Jurkat, Clone E6-1 (cell line): ENCODE measurements at places on chromosomes 1 and 21.

GRCh38 chr1:8821084-8821483, 3.6 kb upstream of the RERE start:
- no peak for DNase-seq

- DNase-seq: no peak
Measured at GRCh38 chr1:107939256-107939655, 25.7 kb downstream of the VAV3 start.

DNA sequence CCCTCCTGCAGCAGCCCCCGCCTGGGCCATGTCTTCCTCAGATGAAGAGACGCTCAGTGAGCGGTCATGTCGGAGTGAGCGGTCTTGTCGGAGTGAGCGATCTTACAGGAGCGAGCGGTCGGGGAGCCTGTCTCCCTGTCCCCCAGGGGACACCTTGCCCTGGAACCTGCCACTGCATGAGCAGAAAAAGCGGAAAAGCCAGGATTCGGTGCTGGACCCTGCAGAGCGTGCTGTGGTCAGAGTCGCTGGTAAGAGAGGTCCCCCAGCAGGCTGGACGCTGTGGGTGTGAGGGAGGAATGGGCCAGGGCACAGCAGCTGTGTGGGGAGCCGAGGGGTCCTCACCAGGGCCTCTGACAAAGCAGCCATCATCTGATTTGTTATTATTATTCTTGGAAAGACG, 58.0 kb downstream of the NDUFS5 start:
- DNase-seq: no peak

DNA sequence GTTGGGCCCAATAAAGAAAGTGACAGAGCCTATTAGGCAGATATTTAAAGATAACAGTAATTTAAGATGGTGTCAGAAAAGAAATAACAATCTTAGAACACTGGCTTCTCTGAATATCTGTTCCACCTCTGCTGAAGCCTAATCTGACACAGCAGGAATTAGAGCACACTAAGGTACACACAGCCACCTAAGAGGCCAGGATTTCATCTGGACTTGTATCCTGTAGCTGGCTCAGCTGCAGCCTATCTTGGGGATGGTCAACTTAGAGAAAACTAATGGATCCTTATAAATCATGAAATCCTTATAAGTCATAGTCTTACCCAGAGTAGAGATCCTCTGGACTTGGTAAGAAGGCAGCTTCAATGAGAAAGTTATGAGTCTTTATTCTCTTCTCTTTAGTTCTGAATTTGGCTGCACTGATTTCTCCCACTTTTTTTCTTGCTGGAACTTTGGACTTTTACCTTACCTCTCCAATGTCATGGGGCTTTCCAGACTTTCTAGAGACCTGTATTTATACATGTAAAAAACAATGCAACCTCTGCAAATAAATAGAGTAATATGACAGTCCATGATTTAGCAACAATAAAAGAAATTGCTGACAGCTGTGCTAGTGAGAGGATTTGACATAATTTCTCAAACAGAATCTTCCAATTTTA, at the start of gene GBP7:
Gene GBP7, minus strand, starts transcription at position 403 of the 656 bp plus-strand sequence. CDS start 4,068 bp downstream, outside the sequence.
- DNase-seq: no peak

- no peak for DNase-seq
Measured at GRCh38 chr1:56355918-56356317, 223.4 kb downstream of the PLPP3 start.

DNA sequence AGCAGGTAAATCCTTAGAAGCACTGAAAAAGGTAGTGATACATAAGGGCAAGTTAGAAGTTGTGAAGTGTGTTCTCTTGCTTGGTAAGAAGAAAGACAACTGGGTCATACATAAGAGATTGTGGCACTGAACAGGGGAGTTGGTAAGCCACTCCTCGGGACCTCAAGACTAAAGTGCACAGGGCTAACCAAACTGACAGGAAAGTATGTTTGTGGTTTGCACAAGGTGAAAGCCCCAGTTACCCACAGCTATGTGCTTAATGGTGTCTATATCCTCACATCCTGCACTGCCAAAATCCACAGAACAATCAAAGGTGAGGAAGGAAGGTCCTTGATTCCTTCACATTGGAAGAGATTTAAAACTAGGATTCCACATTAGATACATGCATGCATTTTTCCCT, 276.5 kb downstream of the DNM3 start:
- DNase-seq: peak; percentile 84

- DNase-seq: no peak
Measured at GRCh38 chr1:221845650-221846371, 103.9 kb upstream of the DUSP10 start.

DNA sequence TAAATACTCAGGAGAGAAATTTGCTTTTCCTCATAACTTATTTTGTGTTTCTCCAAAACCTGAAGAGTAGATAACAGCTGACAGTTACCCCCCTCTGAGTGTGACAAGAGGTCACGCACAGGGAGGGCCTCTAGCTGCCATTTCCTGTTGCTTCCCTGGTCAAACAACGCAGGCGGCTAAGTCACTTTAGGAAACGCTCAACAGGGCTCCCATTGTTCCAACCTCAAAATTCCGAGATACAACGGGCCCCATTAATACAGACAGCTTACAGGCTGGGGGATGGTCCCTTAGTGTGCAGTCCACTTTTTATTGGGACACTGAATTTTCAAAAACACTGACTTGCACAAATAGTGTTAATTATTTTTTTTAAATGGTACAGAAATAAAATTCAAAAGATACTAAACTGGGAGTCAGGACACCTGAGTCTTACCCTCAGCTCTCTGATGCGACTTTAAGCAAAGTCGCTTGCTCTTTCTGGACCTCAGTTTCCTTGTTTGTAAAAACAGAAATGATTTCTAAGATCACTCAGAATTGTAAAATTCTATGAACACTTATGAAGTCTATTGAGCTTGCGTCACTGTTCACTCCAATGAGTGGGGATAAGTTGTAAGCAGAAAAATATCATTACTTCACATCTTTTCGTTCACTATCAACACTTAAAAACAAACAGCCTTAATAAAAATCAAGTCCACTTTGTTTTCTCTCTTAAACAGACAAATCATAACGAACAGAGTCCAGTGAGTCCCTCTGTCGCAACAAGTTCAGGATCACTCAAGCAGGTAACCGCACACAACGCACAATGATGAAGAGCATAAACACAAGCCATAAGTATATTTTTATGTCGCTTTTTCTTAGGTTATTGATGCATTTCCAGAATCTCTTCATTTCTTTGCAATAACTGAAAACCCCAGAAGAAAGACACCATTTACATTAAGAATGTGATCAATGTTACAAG, 13.5 kb downstream of the LZIC start:
- DNase-seq: no peak

GRCh38 chr1:174103766-174104165, 55.6 kb upstream of the RABGAP1L start:
- DNase-seq: no peak

GRCh38 chr21:37636152-37636860, 269.7 kb downstream of the DYRK1A start:
- no peak for DNase-seq

DNA sequence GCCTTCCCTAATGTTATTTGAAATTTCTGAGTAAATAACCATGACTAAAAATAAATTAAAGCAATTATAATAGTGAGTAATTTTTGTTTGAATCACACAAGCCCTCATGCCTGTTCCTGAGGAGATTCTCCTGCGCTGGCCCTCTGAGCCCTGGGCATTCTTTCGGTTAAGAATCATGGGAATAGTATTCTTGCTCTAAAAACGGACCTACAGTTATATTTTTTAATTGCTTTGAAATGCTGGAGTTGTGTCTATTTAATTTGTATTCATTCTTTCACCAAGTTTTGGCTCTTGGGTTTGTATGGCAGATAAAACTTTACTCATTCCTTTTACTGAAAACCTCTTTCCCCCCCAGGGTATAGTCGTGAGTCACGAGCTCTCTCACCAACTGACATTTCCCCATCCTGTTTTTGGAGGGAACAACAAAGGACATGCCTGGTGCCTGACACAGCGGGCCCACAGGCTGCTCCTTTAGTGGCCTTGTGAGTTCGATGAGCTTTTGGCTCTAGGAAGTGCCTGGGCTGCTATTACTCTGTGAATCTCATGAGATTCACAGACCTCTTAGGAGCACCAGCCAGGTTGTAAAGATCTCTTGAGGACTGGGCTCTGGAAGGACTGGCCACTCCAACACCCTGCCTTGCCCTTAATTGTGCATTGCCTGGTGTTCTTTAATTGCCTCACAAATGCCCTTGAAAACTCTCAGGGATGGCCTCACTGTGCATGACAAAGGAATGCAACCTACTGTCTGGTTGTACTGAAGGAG, 58.6 kb downstream of the DDR2 start:
- no peak for DNase-seq
